ENCODE measurements at places on chromosomes 5 and 9. TPM values are rescaled to one million over a fixed set of nuclear protein-coding genes. Genes with fewer than 3 reads are reported as not detected.

GRCh38 chr9:37758747-37759146 is 5.1 kb downstream of the TRMT10B start:
- DNase-seq = no peak

LTC4S gene
- 2.2 TPM for total RNA-seq

- no peak for DNase-seq
Measured at GRCh38 chr5:74310386-74310785, 330.1 kb downstream of the ENC1 start.

SMIM33 gene
- not detected for total RNA-seq

- no peak for DNase-seq
Measured at GRCh38 chr9:132141948-132142594, 19.8 kb upstream of the NTNG2 start.

ROPN1L gene
- 0.73 TPM for total RNA-seq

PAX5 gene
- total RNA-seq = 0.43 TPM

DNA sequence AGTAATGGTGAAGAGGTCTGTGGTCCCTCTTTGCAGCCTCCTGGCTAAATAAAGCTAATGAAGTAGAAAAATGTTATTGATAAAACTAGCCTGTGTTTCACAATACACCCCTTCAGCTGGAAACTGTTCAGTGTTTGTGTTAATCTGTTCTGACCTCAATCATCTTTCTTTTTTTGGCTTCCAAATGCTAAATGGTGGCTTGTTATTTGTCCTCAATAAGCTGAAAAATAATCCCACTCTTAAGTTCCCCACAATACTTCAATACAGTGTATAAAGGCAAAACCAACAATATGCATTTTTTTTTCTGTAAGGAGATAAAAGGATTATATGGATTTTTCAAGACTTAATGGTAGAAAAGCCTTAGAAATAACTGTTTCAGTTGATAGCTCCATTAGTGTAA is 560.5 kb downstream of the TUSC1 start:
- DNase-seq = no peak

- DNase-seq = no peak
Measured at GRCh38 chr5:130759061-130759460, 406.0 kb downstream of the HINT1 start.

- DNase-seq = no peak
Measured at GRCh38 chr5:69030358-69031062, 63.3 kb upstream of the SLC30A5 start.

DNA sequence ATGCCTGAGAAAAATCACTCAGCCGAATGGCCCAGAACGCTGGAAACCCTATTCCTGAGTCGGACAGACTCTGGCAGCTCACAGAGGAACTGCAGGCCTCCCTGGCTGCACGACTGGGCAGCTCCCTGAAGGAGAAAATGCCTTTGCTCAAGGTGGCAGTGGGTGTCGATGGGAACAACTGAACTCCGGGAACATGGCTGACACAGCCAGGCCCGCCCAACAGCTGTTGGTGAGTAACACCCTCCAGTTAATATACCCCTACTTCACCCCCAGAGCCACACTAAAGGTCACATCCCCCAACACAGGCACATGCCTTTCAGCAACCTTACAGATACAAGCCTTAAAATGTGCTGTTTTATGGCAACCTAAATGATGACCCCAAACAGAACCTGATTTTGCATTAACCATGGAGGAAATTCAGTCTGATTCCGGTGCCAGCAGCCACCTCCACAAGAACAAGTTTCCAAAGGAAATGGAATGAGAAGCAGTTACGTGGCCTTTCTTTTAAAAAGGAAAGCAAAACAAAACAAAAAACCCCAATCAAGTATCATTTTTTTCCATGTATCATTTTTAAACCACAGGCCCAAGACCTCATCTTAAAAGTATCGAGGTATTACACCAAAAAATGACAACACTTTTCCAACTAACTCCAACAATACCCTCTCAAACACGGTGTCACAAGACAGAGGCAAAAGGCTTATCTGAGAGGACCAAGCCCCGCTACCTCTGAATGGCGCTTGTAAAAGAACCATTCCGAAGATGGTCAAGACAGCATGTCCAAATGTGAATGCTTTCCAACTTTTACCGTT is 3.1 kb downstream of the KLF9 start:
- DNase-seq = no peak

- no peak for DNase-seq
Measured at GRCh38 chr5:61231813-61232212, 69.5 kb upstream of the SMIM15 start.

DNA sequence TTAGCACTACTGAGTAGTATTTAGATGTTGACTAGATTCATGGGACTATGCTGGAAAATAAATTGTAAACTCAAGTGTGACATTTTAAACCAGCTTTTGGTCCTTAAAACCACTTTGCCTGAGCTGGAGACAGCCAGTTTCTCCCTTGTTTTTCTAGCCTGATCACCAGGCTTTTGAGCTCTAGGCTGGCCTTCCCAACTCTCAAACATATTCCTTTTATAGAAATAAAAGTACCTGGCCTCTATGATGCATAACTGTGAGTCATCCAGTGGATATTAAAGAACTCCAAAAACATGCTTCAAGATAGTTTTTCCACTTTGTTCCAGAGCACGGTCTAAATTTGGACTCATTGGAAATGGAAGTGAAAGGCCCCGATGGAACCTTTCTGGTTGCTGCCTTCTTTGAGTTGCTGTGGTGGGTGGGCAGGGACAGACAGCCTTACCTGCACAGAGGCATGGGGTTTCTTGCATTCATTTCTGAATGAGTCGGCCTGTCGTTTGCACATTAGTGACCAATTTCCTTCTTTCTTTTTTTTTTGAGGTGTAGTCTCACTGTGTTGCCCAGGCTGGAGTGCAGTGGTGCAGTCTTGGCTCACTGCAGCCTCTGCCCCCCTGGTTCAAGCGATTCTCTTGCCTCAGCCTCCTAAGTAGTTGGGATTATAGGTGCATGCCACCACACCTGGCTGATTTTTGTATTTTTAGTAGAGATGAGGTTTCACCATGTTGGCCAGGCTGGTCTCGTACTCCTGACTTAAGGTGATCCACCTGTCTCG is 43.1 kb downstream of the TRIO start:
- DNase-seq = no peak

ADAMTS16 gene
- total RNA-seq = 14.6 TPM

DNA sequence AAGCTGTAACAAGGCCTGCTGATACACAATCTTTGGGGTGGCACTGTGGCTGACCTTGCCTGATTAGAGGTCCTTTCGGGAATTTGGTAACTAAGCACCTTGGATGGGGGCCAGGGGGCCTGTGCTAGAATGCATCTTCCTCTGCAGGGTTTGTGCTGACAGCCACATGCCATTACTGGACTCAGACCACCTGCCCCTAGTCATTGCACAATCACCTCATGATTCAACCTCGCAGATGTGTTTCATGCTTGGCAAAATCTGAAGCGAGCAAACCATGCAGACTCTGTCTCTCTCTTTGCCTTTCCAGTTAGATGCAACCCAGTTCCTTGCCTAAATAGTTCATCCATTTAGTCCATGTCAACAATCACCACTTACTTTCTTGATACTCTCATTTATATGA is 96.5 kb upstream of the ERCC6L2 start:
- DNase-seq = no peak

GABRP gene
- total RNA-seq = 3.7 TPM

- no peak for DNase-seq
Measured at GRCh38 chr5:157516626-157517325, 56.8 kb downstream of the NIPAL4 start.

Data from H1 (cell line).